ENCODE measurements at places on chromosomes 7 and 10.
A peak's percentile ranks its signal among the peaks of the same experiment; 100 is the strongest.

DNA sequence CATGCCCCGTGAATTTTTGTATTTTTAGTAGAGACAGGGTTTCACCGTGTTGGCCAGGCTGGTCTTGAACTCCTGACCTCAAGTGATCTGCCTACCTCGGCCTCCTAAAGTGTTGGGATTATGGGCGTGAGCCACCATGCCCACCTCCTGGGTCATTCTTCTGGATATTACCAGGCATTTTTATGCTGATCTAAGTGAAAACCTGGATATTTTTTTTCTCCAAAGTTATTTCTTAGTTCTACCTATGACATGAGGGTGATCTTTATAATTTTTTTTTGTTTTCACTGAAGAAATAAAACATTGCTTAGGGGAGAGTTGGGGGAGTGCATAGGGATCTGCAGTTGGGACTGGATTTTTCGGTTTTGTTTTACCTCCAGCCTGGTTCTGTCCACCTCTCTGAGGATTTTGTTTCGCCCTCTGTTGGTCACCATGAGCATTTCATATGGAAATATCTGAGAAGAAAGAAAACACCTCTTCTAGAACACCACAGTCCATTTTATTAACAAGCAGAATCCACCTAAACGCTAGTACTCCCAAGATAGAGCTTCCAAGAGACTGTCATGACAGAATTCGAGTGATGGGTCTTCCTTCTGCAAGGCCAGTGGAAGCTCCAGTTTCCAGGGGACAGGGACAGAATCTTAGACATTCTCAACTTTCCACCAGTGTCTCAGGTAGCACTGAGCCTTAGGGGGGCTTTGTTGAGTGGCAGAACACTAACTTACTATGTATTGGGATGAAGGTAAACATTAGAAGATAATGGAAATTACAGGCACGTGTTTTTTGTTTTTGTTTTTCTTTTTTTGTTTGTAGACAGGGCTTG, 33.4 kb upstream of the AFAP1L2 start:
- DNase-seq = no peak

DNA sequence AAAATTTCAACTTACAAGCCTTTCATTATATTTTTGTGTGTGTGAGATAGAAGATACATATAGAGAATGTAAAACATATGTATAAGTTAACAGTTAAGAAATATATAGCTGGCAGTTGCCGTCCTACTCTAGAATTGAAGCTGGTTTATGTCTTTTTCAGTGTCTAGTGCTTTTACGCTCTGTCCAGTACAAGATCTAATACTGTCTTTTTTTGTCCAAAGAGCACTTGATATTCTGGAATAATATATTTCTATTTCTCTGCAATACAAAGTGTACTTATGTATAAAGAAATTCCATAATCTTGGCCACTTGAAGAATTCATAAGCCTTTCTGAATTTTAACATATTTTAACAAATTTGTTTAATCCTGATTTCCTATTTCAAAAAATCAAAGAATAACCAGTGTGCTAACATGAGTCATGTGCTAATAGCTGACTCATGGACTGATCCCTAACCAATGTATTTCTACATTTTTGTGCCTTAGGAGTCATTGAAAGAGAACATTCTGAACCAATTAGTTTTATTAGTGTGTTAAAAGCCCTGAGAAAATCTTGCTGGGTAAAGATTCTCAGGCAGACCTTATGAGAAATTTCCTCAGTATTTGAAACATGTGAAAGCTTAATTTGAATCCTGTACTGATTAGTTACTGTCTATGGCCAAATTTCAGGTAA, 73.2 kb upstream of the CCAR1 start:
- DNase-seq = no peak

- no peak for DNase-seq
These were observed 142.1 kb downstream of the GRID1 start for GRCh38 chr10:86224354-86225102.

GRCh38 chr10:29635711-29636144, 957 bp upstream of the SVIL start:
- DNase-seq = no peak

GRCh38 chr7:38825721-38826440, 83.1 kb downstream of the VPS41 start:
- DNase-seq = no peak

GRCh38 chr10:26690731-26691475, 6.6 kb upstream of the PDSS1 start:
- no peak for DNase-seq

DNA sequence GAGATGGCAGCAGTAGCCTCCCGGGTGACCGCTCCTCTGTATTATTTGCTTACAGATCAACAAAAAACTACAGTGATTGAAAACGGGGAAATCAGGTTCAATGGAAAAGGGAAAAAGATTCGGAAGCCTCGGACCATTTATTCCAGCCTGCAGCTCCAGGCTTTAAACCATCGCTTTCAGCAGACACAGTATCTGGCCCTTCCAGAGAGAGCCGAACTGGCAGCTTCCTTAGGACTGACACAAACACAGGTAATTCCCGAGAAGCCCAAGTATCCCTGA, 2.2 kb downstream of the DLX6 start:
- no peak for DNase-seq

DNA sequence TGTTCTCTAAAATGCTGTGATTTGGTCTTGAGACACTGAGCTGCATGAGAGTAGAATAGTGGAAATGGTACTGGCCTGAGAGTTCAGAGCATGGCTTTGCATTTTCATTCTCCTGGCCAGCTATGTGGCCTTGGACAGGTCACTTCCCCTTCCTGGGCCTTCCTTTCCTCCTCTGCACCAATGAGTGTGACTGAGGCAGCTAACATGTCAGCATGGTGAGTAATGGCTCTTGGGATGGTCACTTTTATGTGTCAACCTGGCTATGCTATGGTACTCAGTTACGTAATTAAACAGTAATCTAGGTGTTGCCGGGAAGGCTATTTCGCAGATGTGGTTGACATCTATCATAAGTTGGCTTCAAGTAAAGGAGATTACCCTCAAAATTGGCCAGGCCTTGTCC, 109.3 kb downstream of the RTKN2 start:
- no peak for DNase-seq

- no peak for DNase-seq
These were observed 591.0 kb upstream of the PFKP start for GRCh38 chr10:2476218-2476811.

DNA sequence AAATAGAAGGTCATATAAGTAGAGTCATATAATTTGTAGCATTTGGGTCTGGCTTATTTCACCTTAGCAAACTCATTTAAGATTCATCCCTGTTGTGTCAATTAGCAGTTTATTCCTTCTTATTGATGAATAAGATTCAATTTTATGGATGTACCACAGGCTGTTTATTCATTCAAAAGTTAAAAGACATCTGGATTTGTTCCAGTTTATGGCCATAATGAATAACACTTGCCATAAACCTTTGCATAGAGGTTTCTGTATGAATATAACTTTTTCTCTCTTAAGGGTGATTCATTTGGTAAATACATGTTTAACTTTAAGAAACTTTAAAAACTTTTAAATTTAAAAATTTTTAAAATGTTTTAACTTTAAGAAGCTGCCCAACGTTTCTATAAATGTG, 66.4 kb downstream of the CPED1 start:
- DNase-seq = no peak

- no peak for DNase-seq
These were observed 461.9 kb downstream of the PTPRN2 start for GRCh38 chr7:158125721-158126120.

DNA sequence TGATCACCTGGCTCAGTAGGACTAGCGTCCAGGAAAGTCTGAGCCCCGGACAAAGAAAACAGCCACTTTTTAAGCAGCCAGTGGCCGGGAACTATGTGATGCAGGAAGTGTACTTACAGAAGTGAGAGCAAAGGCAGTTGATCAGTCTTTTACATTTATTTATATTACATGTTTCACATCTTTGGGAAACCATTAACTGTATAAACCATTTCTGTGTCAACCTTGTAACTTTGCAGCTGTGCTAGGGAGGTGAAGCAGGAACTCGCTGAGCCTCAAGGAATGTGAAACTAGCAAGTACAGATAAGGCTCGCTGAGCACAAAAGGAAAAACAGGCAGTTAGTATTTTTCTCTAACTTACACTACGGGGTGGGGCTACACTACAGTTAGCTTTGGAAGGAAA, 39.9 kb upstream of the HECW1 start:
- DNase-seq = no peak

DNA sequence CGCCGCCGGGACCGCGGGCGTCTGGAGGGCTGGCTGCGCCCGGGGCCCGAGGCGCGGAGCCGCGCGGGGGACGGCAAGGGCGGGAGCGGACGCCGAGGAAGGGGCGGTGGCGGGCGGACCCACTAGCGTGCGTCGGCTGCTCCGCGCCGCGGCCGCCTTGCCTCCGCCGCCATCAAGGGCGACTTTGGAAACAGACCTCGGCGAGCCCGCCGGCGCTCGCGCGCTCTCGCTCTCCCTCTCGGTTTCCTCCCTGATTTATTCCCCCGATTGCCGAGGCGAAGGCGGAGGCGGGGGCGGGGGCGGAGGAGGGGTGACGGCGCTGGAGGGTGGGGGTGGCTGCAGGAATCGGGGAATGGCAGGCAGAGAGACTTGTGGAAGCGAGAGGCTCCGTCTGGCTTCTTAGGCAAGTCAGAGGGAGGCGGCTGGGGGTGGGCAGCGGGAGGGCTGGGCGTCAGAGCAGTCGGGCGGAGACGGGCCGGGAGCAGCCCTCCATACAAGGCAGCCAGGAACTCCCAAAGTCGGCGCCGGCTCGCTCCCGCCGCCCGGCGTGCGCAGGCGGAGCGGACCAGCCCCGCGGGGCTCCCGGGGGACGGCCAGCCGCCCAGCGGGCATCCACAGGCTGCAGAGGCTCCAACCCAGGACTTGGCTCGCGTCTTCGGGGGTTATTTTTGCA, at the start of gene CACNA2D1:
TSS of gene CACNA2D1 (minus strand) at position 231 of the 673 bp plus-strand sequence.
- DNase-seq = no peak

- peak; percentile 19 for DNase-seq
These were observed 176.6 kb downstream of the PARD3 start for GRCh38 chr10:34638406-34639054.

GRCh38 chr10:113261161-113261560, 291.7 kb upstream of the HABP2 start:
- no peak for DNase-seq
